ENCODE measurements at places on chromosomes 12 and 14. TPM values are rescaled to one million over a fixed set of nuclear protein-coding genes. Genes with fewer than 3 reads are reported as not detected.

Gene SIRT4
- total RNA-seq, result 1.8 TPM

Gene SLC4A8
- 0.82 TPM for total RNA-seq

Gene ZCCHC8
- total RNA-seq, result 29.7 TPM

Gene CAPZA3
- total RNA-seq, result not detected

Gene DNAH10
- total RNA-seq, result 0.24 TPM

Gene NR1H4
- 0.38 TPM for total RNA-seq

Gene KCNMB4
- 0.38 TPM for total RNA-seq

Gene SLC2A14
- total RNA-seq, result not detected

Gene TAS2R10
- total RNA-seq, result 0.18 TPM

Gene CELA1
- not detected for total RNA-seq

Gene KRT83
- not detected for total RNA-seq

Gene CCDC177
- not detected for total RNA-seq

Gene SALL2
- 1.4 TPM for total RNA-seq

Gene IL31
- 5.3 TPM for total RNA-seq

Gene ESR2
- 4.4 TPM for total RNA-seq

Gene OTX2
- not detected for total RNA-seq

Gene SLCO1B3
- not detected for total RNA-seq
